ENCODE measurements at places on chromosomes 1 and 21. TPM values are rescaled to one million over a fixed set of nuclear protein-coding genes. Genes with fewer than 3 reads are reported as not detected.
A peak's percentile ranks its signal among the peaks of the same experiment; 100 is the strongest.

GRCh38 chr1:107286125-107286524 is 145.3 kb downstream of the NTNG1 start:
- H3K27me3 ChIP-seq: no peaks in the 10 kb centered on the region
- no peak overlapping the region for H3K27ac ChIP-seq
- no peaks in the 10 kb centered on the region for H3K36me3 ChIP-seq
- H3K4me1 ChIP-seq: no peaks in the 10 kb centered on the region

DNA sequence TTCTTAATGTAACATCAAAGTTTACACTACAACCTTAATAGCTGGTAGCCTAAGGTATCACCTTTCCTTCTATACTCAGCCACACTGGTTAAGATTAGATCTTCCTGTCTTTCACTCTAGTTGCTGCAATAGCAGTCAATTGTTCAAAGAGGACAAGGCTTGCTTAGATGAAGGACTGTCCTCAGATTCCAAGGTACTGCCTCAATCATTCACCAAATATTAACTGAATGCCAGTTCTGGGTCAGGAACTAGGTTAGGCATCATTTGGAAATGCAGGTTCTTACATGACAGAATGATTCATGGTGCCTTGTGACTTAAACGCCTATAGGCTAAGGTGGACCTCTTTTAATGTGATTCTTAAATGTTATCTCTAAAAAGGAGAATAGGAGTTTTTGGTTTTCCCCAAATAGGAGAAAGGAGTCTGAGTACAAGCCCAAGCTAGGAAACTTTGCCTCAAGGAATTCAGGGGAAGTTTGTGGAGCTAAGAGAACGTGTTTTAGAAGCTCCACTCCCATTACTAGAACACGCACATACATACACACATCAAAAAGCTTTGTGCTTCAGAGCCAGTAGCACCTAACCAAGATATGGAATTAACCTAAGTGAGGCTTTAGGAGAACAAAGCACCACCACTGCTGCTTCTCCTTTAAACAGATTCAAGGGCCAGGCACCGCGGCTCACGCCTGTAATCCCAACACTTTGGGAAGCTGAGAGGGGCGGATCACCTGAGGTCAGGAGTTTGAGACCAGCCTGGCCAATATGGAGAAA is 8.5 kb upstream of the WDR47 start:
- H3K4me3 ChIP-seq: no peak overlapping the region
- no peak overlapping the region for H3K27ac ChIP-seq
- DNase-seq: no peak
- no peaks in the 10 kb centered on the region for H3K36me3 ChIP-seq
- H3K27me3 ChIP-seq: no peaks in the 10 kb centered on the region

GRCh38 chr1:171160639-171161354 is 24.3 kb upstream of the FMO2 start:
- H3K4me3 ChIP-seq: no peak overlapping the region
- peaks cover 9% of the 10 kb centered on the region for H3K4me1 ChIP-seq
- no peaks in the 10 kb centered on the region for H3K36me3 ChIP-seq
- peak overlapping the region; percentile 34 for H3K27ac ChIP-seq

GRCh38 chr1:157170677-157171515 is 32.7 kb upstream of the ETV3 start:
- H3K27ac ChIP-seq: no peak overlapping the region
- DNase-seq: peak; percentile 73
- no peaks in the 10 kb centered on the region for H3K27me3 ChIP-seq
- H3K4me3 ChIP-seq: no peak overlapping the region
- H3K4me1 ChIP-seq: peaks cover 15% of the 10 kb centered on the region

- H3K27ac ChIP-seq: no peak overlapping the region
- H3K27me3 ChIP-seq: no peaks in the 10 kb centered on the region
- peaks cover 36% of the 10 kb centered on the region for H3K4me1 ChIP-seq
- no peak overlapping the region for H3K4me3 ChIP-seq
Observed at GRCh38 chr1:12543740-12544154, 74.3 kb downstream of the DHRS3 start.

Gene TNFSF4
- total RNA-seq: 2.1 TPM

Gene OSCP1
- total RNA-seq: 7.8 TPM

All from neural progenitor cell (in vitro differentiated cells).